Inflammatory macrophage (primary cell): ENCODE measurements at places on chromosomes 4 and X.

GRCh38 chr4:54475546-54475945 is 182.2 kb upstream of the KIT start:
- no peak for DNase-seq

- DNase-seq = no peak
Measured at GRCh38 chr4:1330761-1331590, 16.0 kb upstream of the UVSSA start.

GRCh38 chrX:79078114-79078513 is 66.4 kb upstream of the GPR174 start:
- no peak for DNase-seq

- no peak for DNase-seq
Measured at GRCh38 chr4:153065276-153065675, 129.2 kb downstream of the FHDC1 start.

GRCh38 chrX:57286507-57287251 is at the start of gene FAAH2:
Gene FAAH2 (plus strand): TSS chrX:57286706. CDS start chrX:57286826, 120 bp downstream.
- no peak for DNase-seq

DNA sequence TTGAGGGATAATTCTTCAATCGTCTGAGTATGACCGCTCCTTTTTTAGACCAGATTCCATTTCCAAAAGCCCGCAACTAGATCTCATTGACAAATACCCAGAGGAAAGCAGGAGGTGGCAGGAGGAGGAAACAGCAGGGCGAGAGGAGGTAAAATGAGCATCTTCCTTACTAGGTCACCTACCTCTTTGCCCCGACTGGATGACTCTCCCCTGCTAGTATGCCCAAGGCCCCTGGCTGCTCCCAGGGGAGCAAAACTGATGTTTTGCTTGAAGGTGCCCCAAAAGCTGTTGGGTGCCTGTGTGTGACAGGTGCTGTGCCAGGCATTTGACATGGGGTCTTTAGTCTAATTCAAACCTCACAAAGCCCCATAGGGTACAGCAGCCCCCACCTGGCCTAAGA is 48.9 kb downstream of the C4orf50 start:
- DNase-seq = no peak

DNA sequence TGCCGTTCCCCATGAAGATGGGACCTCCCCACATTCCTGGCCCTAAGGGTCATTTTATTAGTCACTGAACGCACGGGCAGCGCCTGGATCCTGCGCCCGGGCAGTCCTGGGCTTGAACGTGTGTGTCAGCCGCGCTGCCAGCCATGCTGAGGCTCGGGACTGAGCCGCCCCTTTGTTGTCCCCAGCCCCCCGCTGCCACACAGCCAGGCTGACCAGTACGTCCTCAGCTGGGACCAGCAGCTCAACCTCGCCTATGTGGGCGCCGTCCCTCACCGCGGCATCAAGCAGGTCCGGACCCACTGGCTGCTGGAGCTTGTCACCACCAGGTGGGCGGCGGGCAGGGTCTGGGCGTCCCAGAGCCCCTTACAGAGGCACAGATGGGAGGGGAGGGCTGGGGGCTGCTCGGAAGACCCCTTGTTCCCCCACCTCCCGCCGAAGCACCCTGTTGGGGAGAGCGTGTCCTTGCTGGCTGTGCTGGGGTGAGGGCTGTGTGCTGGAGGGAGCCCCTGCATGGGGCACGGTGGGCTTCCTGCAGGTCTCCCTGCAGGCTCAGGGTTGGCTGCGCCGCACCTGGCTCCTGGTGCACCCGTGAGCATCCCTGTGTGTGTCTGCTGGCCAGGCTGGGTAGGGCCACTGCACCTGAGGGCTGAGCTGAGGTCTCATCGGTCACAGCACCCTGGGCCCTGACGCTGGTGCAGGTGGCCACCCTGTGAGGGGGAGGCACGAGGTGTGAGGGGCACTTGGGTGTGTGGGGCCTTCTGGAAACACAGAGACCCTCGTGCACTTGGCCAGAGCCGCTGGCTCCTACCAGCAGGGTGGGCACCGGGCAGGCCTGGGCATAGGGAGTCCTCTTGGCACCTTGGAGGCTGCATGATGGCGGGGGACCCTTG is 1.0 kb downstream of the IDUA start:
- no peak for DNase-seq

DNA sequence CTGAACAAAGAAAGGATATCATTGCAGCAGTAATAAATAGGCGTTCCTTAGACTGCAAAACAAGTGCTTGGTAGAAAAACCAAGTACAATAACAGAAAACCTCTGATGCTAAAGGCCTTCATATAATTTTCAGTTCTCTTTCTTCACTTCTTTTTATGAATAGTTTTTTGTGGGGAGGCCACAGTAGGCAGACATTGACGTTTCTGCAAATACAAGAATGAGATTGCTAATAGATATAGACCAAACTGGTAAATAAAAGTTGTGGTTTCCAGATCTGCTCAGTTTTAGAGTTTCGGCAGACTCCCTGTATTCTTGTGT is 57.0 kb upstream of the RAP1GDS1 start:
- DNase-seq = no peak

- no peak for DNase-seq
Measured at GRCh38 chrX:10280071-10280470, 123.3 kb downstream of the CLCN4 start.

DNA sequence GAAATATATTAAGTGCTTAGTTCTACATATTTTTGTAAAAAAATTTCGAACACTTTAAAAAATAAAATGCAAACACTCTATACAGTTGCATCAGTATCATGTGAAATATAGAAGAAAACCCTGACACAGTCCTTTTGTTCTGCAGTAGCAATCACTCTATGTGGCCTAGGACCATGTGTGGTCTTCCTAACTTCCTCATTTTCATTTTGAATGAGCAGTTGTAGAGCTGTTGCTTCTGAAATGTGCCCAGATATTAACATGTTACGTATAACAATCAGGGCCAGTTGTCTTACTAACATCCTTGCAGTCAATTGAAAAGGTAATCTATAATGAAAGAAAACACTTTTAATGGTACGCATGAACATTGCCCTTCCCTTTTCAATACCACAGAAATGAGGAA is 107.9 kb downstream of the ZNF827 start:
- peak; percentile 87 for DNase-seq
